Esophagus muscularis mucosa (tissue), 4 donors: ENCODE measurements at places on chromosomes 11 and 22.

DNA sequence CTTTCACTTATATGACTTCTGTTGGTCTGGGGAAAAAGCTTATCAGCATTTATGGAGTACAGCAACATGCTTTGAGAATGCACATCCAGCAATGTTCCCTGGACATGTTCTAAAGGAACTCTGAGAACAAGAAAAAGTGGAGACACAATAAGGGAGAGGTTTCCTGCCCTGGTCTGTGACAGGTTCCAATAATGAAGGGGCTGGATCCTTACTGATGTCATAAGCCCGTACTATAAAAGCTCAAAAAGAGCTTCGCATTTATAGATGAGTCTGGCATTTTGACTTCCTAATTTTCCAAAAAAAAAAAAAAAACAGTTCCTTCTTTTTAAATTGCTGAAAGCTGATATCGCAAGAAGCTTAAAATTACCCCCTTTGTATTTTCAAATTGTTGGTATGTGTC, 129.1 kb downstream of the MPPED2 start:
- DNase-seq = peak; percentile 75

DNA sequence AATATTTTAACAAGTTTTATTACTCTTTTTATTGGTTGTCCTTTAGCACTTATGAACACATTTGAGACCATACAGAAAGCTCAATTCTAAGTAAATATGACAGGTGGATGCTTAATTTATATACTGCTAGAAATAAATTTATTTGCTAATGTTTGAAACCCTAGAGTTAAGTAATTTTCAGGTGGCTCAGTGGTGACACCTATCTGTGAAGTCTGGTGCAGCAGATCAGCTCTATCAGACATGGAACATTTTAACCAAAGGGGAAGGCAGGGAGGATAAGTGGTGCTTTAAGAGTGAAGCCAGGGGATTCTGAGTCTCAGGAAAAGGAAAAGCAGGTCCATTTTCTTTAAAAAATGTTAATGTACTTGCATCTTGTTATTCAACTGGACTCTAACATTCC, 175.8 kb downstream of the DSCAML1 start:
- DNase-seq = no peak

DNA sequence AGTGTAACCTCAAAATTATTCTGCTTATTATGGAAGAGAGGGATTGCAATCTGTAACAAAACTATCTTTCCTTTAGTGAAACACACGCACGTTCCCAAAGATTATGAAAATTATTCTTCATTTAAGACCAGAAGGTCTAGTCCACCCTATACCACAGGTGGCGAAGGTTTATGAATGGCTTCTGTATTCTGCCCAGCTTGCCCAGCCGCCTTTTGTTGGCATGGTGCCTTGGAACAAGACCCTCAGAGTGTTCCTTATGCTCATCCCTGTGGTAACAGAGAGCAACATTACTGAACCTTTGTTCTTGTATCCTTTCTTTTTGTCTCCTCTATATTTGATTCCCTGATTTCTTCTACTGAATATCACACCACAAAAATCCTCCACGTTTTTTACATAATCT, 116.4 kb downstream of the FAR1 start:
- peak; percentile 82 for DNase-seq

- DNase-seq = no peak
Measured at GRCh38 chr22:35460688-35461087, 60.7 kb downstream of the MCM5 start.

GRCh38 chr11:85256433-85256832, 370.7 kb downstream of the DLG2 start:
- DNase-seq = no peak

- DNase-seq = no peak
Measured at GRCh38 chr22:29207562-29208501, 2.1 kb downstream of the EMID1 start.
